ENCODE measurements at places on chromosomes 11 and 22.

DNA sequence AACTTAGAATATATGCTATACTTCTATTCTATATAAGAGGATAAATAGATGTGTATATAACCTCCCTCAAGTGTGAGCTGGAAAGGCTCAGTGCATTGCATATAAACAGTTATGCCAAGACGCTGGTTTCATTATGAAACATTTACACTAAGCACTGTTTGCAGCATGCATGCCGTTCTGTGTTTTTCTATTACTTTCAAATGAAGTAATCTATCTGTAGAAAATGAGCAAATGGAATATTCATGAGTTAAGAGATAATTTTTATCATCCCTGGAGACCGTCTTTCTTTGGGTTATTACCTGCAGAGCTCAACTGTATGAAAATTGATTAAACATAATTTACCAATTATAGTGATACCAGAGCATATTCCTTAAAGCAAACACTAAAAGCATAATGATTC, 925.7 kb upstream of the CCDC90B start:
- no peak for DNase-seq

GRCh38 chr11:78520230-78520629, 54.4 kb downstream of the NARS2 start:
- DNase-seq, result no peak

- no peak for DNase-seq
Observed at GRCh38 chr11:111387363-111387762, 8.3 kb upstream of the POU2AF1 start.

DNA sequence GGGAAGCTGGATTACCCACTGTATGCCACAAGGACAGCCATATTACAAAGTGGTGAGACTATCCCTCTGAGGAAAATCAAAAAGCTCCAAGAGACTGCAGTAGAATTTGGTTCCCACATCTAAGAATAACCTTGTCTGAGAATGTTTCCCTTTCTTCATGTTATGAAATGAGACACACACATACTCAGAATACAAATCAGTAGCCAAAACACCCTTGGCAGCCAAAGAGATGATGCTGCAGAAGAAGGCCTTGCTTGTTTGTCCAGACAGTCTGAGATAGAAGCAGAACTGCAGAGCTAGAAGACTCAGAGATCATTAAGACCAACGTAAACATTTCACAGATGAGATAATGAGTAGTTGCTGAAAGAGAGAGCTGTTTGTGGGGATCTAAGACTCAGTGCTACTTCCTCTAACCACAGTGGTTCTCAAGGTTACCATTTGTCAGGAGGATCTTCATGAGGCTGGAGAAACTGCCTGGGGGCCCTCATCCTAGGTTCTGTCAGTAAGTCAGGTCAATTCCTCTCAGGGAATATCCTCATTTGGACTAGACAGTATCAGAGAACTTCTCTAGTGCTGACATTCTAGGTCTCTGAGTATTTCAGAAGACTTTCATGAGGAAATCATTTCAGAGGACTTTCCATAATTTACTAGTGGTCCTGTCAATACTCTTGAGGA, 38.9 kb downstream of the RELT start:
- DNase-seq, result no peak

DNA sequence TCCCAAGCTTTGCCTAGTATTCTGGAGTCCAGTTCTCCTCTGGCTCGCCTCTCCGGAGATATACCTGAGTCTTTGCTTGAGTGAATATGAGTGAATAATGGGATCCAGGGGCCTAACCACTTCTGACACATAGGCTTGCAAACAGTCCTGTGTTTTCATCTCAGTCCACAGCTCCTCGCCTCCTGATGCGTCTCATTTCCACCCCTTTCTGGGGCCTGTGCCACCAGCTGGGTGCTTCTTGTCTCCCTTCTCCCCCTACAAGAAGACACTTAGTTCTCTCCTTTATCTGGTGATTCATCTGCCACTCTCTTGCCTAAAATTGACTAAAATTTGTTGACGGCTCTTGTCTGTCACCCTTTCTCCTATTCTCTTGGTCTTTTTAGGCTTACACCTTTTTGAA, 44.6 kb downstream of the SFI1 start:
- DNase-seq, result no peak

Data from NCI-H187 (cell line).